Hepatic stellate cell (primary cell): ENCODE measurements at places on chromosomes 2 and 18.

GRCh38 chr2:98815795-98816194 lies 84.9 kb upstream of the MGAT4A start:
- DNase-seq = no peak

DNA sequence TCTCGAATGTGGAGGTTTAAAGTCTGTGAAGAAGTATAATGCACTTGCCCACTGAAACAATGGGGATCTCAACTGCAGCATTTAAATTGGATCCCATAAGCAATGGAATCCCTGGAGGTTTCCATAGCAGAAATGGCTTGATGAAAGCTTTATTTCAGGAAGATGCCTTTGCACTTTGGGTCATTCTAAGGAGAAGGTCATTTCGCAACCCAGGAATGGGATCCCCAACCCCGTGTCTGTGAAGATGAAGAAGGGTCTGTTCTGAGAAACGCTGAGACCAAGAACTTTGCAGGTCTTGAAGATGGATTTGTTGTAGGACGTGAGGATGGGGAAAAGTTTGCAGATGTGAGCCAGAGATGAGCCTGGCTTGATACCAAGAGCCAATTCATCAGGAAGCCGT lies 1.8 kb upstream of the KCNG3 start:
- DNase-seq = no peak

- no peak for DNase-seq
Measured at GRCh38 chr2:36919041-36919837, 47.1 kb downstream of the STRN start.

- DNase-seq = no peak
Measured at GRCh38 chr2:77800410-77800809, 278.2 kb upstream of the LRRTM4 start.

DNA sequence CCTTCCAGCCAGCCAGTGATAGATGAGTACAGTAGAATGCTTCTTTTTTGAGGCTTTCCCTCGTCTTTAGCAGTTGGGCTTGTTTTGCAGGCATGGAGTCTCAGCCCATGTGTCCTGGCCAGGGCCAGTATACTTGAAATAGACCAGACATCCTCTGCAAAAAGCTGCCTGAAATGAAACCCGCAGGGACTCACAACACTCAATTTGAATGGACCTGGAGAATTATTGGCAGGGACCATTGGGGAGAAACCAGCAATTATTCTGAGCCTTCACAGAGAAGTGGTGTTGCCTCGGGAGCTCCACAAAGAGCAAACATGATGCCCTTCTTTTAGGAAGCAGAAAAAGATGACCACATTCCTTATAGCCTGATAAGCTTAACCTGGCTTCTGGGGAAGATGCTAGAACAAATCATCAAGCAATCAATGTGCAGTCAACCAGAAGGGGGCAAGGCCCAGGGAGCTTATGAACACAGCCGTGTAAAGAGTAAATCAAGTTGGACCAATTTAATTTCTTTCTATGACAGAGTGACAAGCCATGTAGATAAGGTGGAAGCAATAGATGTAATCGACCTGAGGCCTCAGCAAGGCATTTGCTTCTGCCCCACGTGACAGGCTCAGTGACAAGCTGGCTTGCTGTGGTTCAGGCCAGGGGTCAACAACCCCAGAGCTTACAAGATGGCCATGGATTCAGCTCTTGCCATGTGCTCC lies 42.1 kb downstream of the BOD1L2 start:
- DNase-seq = no peak

GRCh38 chr18:23487738-23488570 lies 15.4 kb upstream of the RMC1 start:
- DNase-seq = no peak

DNA sequence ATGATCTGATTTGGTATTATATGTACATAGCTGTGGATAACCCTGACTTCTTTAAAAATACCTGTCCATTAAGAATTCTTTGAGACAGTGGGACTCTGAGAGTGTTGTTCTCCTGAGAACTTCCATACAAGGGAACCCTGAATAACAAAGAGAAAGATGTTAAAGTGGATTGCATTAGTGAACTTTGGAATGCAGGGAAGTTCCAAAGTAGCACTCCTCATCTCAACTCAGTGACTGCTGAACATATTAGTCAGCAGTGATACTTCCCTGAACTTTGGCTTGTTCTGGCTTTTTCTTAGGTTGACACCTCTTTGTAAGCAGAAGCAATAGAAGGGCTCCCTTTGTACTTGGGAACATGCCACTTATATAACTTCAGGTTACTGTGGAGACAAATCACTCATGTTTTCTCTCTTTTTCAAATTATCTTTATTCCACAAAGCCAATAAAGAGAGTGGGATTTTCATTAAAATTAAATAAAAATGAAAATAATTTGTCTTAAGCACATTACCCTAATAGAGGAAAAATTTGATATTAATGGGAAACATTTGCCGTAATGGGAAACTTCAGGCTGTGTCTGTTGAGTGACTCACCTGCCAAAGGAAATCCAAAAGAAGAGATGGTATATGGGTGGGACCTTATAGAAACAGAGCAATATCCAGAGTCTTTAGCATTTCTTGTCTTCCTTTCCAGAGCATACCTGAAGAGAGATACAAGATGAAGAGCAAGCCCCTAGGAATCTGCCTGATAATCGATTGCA lies 33.3 kb downstream of the CFLAR start:
- peak; percentile 72 for DNase-seq

DNA sequence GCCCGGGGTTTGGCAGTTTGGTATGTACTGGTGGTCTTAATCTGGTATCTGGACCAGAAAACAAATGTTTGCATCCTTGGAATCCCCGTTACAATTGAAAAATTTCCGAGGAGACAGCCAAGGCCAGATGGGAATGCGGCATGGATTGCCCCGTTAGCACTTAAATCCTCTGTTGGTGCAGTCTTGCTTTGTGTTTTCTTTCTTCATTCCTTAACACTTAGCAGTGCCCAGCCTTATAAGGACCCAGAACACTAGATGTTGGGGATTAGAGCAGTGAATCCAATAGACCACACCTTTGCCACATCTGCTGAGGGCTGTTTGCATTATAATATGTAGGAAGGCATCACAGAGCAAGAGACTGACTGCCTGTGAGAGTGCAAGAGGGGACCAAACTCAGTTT lies 12.8 kb upstream of the ZNF532 start:
- no peak for DNase-seq

DNA sequence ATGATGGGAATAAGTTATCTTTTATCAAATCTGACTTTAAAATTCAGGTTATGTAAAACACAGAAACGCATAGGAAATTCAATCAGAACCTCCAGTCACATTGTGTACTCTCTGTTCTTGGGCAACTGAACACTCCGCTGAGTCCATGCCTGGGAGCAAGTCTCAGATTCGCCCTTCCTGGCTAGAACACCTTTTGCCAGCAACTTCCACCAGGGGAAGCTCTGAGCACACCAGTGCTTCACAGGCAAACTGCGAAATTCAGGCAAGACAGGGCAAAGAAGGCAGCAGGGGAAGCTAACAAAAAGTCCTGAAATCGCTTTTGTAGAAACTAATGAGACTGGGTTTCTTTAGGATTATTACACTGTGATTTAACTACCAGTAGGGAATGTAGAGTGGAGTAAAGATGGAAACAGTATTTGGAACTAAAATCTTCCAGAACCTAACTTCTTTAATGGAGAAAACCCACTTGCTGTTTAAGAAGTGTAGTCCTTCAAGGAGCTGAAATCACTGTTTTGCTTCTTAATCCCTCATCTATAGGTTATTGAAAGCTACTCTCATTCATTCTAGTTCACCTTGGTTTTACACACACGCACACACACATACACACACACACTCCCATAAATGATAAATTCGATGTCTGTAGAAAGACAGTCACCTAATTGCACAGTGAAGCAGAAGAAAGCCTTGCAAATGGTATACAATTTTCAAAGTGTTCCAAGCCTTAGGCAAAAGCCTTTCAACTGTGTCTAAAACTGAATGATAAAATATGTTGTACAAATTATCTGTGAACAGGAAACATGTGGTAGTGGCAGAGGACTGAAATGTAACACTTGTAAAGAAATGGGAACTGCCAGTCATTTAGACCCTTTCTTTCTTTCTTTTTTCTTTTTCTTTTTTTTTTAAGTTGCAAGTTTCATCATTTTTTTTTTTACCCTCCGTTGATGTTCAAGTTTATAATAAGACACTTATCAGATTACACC lies 214.5 kb downstream of the TMEM182 start:
- no peak for DNase-seq

GRCh38 chr2:67917332-67918054 lies 145.3 kb downstream of the C1D start:
- DNase-seq = peak; percentile 67

- DNase-seq = no peak
Measured at GRCh38 chr2:78068808-78069207, 546.6 kb upstream of the LRRTM4 start.

DNA sequence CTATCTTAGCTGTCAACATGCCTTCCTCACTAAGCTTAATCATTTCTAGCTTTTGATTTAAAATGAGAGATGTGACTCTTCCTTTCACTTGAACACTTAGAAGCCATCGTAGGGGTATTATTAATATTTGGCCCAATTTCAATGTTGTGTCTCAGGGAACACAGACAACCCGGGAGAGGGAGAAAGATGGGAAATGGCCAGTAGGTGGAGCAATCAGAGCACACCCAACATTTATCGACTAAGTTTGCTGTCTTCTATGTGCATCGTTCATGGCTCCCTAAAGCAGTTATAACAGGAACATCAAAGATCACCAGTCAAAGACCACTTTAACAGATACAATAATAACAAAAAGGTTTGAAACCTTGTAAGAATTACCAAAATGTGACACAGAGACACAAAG lies 110.2 kb downstream of the OLA1 start:
- no peak for DNase-seq

DNA sequence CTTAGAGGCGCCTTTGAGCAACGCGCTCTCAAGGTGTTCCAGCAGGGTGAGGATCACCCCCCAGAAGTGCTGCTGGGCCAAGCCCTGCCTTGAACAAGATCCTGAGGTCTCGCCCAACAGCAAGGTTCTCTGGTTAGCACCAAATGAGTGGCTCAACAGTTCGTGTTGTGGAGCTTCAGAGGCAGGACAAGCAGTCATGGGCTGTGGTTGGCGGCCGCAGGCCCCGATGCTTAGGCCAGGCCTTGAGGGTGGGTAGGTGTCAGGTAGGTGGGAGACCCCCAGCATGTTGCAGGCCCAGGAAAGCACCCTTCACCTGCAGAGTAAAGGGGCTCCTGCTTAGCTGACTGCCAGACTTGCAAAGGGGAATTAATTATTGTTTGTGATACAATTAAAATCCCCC lies 70.2 kb upstream of the FOSL2 start:
- no peak for DNase-seq

- DNase-seq = no peak
Measured at GRCh38 chr2:101710471-101711318, 13.2 kb downstream of the MAP4K4 start.

GRCh38 chr18:2303517-2304238 lies 267.6 kb downstream of the METTL4 start:
- no peak for DNase-seq

DNA sequence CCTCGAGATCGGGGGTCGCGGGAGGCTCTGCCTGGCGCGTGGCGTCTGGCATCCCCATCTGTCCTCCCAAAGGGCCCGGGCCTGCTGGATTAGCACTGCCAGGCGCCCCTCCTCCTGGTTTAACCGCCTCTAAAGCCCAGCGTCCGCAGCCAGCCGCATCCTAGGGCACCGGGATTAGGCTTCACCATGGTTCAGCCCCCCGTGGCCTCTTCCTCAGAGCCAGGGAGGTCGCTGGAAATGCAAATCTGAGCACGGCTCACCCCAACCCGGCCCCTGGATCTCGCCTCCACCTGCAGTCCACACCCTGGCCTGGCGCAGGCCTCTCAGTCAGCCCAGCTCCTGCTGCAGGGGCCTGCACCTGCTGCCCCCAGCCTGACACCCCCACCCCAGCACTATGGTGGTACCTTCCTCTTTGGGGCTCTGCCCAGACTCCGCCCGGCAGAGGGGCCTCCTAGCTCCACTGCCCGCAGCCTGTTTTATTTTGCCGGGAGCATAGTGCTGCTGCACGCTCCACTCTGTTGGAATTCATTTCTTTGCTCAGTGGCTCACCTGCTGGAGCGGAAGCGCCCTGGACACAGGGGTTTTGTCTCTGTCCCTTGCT lies 13.2 kb downstream of the PRELID3A start:
- no peak for DNase-seq

GRCh38 chr18:48227206-48227605 lies 182.0 kb downstream of the ZBTB7C start:
- DNase-seq = no peak

DNA sequence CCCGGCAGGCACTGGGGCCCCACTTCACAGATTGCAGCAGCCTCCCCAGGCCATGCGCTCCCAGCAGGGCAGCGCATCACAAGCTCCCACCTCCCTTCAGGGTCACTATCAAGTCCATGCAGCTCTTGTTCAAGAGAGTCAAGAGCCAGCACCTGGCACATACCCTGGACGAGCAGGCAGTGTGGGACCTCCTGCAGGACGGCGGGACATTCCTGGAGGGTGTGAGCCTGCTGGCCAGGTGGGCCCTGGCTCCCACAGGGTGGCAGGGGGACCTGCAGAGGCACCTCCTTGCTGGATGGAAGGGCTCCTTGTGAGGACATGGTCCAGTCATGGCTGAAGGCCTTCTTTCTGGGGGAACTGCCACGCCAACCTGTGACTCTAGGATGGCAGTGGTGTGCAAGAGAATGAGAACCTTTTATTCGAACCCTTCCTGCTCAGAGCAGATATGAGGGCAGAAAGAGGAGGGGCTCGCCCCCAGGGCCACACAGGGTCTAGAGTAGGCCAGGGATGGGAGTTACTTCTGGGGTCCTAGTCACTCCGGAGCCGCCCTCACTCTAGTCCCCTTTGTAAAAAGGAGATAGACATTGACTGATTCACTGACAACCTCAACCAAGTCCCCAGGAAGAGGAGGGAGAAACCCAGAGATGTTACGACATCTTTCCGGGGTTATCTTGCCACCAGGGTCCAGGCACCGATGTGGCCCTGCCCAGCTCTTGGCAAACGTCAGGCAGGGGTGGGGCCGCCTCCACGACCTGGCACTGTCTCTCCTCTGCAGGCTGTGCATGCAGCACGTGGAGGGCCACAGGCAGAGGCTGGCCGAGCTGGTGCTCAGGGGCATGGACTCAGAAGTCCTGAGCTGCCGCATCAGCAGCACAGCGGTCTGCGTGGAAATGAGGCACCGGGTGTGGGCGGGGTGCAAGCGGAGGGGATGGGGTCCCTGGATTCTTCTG lies 31.3 kb downstream of the HJURP start:
- no peak for DNase-seq

DNA sequence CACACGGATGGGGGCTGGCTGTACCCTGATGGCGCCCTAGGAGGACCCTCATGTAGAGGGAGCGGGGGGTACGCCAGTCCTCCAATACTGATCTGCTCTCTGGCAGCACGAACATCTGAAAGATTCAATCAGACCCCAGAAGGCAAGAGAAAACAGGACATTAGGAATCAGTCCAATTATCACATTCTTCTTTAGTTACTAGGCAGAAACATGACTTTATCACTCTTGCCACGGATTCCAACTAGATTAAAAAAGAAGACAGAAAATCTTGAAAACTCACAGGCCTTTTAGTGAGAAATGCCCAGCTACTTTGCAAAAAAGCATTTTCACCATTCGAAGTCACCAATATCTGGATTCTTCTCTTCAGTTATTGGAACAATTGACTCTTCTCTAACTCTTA lies 68.4 kb downstream of the ID2 start:
- no peak for DNase-seq

- DNase-seq = peak; percentile 57
Measured at GRCh38 chr2:29115797-29116781, 874 bp downstream of the CLIP4 start.
